ENCODE measurements at places on chromosomes 11 and 22. TPM values are rescaled to one million over a fixed set of nuclear protein-coding genes. Genes with fewer than 3 reads are reported as not detected.

APOBEC3F gene
- 5.1 TPM for total RNA-seq

DNA sequence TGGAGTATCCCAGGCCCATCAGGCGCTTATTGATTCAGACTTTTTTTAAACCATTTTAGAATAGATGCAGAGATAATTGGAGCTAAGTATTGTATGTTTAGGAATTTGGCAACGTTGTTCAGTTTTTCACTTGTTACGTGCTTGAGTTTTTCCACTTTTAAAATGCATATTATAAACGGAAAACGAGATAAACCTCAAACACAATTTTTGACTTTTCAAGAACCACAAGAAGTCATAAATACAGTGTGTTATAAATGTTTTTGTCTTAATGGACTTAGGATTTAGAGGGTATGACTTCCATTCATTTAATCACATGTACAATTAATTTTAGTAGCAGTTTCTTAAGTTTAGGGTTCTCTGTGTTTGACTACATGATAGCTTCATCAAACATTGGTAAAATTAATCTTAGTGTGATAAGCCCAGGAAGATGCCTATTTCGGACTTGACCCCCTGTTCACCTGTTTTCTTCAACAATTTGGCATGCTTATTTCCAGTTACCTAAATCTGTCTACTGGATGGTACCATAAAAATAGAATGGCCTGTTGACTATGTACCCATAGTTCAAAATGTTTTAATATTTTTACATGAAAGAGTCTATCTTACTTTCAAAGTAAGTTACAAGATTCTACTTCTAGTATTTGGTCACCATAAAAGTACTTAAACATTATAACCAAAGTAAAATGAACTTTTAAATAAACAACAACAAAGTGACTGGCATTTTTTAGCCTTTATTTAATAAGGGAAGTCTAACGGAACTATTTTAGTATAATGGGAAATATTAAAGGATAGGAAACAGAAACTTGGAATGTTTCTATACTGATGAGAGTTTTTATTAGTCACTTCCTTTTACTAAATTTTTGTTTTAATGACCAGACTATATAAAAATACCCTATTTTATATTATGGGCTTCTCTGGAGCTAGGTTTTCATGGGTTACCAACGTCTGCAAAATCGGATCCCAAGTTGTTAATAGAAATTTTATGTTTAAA is 1.4 kb downstream of the ZC3H12C start:
- peak; percentile 57 for DNase-seq

GRCh38 chr11:65502274-65502554 is 3.4 kb downstream of the MALAT1 start:
- DNase-seq: no peak

DNA sequence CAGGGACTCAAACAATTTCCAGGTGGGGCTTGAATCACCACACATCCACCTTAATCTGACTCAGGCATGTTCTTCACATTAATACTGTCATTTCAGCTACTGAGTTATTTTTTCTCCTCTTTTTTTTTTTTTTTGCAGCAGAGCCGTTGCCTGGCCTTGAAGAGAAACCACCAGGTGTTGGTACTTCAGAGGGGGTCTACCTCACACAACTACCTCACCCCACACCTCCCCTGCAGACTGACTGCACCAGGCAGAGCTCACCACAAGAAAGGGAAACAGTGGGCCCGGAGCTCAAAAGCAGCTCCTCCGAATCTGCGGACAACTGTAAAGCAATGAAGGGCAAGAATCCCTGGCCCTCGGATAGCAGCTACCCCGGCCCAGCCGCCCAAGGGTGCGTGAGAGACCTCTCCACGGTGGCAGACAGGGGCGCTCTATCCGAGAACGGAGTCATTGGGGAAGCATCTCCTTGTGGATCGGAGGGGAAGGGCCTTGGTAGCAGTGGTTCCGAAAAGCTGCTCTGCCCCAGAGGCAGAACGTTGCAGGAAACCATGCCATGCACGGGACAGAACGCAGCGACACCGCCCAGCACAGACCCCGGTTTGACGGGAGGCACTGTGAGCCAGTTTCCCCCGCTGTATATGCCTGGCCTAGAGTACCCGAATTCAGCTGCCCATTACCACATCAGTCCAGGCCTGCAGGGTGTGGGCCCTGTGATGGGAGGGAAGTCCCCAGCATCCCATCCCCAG is 15.1 kb upstream of the SLC25A18 start:
- peak; percentile 73 for DNase-seq

DNA sequence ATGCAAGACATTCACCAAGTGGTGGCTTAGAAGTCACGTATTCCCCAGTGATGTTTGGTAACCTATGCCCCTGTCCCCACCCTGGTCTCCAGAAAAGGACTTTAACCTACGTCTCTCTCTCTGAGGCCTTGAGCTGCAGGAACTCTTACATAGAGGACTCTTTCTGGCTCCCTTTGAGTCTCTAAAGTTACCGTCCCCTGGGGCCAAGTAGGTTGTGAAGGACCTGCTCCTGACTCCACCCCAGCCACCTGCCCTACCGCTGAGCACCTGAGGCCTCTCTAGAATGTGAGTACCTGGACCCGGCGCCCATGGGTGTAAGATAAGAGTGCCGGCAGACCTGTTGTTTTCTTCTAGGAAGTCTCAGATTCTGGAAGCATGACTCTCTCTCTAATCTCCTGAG is 95.4 kb downstream of the TIMP3 start:
- DNase-seq: no peak

RFPL1 gene
- not detected for total RNA-seq

DNA sequence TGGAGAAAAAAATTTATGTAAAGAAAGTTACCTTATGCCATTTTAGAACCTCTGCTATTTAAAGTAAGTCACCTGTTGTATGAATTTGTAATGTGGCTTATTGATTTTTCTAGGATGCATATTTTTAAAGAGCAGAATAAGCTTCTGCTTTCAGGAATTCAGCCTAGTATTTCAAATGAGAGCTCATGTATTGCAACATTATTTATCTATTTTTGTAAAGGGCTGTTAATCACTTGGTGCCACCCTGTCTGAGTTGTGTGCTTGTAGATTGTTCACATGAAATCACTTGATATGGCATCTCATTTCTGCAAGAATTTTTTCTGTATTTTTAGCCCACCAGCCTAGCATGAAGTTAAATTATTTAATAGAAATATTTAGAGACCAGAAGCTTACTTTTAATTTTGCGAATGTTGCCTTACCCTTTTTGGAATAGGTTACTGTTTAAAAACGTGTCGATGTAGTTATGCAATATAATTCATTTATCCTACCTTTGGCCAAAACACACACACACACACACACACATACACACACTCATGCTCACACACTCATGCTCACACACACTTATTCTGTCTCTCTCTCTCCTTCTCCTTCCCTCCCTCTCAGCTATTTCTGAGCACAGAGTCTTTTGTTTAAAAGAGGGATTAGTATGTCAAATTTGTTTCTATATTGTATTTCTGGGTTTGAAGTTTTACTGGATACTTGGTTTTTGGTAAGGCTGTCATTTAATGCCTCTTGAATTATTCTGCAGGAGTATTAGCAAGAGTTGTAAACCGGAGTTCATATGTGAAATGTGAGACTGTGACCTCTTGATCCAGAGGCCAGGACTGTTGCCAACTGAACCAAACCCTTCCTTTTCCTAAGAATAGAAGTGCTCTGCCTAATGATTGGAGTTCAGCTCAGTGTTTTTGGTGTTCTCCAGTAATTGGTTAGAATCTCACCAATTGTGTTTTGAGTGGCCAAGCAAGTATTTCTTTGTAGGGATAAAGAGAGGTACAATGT is 34.4 kb downstream of the YAP1 start:
- DNase-seq: no peak

DNA sequence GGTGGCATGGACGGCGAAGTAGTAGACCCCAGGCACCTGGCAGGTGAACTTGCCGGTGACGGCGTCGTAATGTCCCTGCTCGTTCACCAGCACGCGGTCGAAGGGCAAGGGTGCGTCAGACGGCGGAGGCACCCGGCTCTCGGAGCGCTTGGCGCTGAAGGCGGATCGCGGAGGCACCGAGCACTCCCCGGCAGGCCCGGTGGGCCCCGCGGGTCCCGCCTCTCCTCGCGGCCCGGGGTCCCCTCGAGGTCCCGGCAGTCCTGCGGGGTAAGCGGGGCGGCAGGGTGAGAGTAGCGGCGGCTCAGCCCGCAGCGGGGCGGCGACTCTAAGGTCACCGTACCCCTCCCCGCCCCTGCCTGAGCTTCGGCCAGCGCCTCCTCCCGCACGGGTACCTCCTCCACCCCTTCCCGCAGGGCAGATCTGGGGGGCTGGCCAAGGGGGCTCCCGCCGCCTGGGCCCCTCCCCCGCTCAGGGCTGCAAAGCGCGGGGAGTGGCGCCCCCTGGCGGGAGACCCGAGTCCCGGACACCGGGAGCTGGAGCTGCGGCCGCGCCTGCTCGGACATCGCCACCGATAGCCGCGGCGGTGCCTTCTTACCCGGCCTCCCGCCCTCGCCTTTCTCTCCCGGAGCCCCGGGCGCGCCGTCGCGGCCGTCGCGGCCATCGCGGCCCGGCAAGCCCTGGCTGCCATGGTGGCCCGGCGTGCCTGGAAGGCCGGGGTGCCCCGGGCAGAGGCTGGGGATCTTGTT is 921 bp downstream of the C1QTNF5 start:
- DNase-seq: peak; percentile 98

GRCh38 chr22:27485842-27486241 is 315.7 kb downstream of the MN1 start:
- DNase-seq: no peak

Data from osteoblast (primary cell).